ENCODE measurements at places on chromosomes 16 and 17. TPM values are rescaled to one million over a fixed set of nuclear protein-coding genes. Genes with fewer than 3 reads are reported as not detected.

Gene EFCAB13
- 8.7 TPM for total RNA-seq

Gene OTOP3
- total RNA-seq = not detected

Gene TMEM98
- 12.0 TPM for total RNA-seq

Gene SULT1A4
- 16.3 TPM for total RNA-seq

Gene SLC52A1
- 2.0 TPM for total RNA-seq

Gene PRR29
- 2.6 TPM for total RNA-seq

Gene SLC6A2
- not detected for total RNA-seq

Gene DHRS13
- 31.2 TPM for total RNA-seq

Gene SEPTIN12
- not detected for total RNA-seq

Gene USP10
- total RNA-seq = 76.7 TPM

Gene TTC19
- total RNA-seq = 34.3 TPM

Gene TAOK2
- total RNA-seq = 96.5 TPM

Gene DUS2
- total RNA-seq = 31.7 TPM

Gene TRIM72
- total RNA-seq = 0.16 TPM

Gene TBC1D26
- total RNA-seq = 0.32 TPM

Gene HOXB3
- 9.8 TPM for total RNA-seq

Gene RNF157
- 7.3 TPM for total RNA-seq

Gene SLC5A10
- 0.28 TPM for total RNA-seq

Gene CCL4
- total RNA-seq = 40.5 TPM

Gene KRTAP4-4
- not detected for total RNA-seq

Gene CMTM1
- total RNA-seq = 14.0 TPM

Gene RPGRIP1L
- 1.6 TPM for total RNA-seq

Gene NKD1
- 4.8 TPM for total RNA-seq

Gene IRX5
- not detected for total RNA-seq

Gene LGALS9B
- total RNA-seq = not detected

Gene PIPOX
- 5.4 TPM for total RNA-seq

Gene HOXB7
- 1.9 TPM for total RNA-seq

Gene TMEM100
- 3.9 TPM for total RNA-seq

Gene SLC16A6
- total RNA-seq = 8.2 TPM

Gene CCDC200
- total RNA-seq = not detected

Gene DHRS7C
- not detected for total RNA-seq

Gene TANC2
- 35.8 TPM for total RNA-seq

Gene MPV17L
- total RNA-seq = 8.8 TPM
